ENCODE measurements at places on chromosomes 12 and 14. TPM values are rescaled to one million over a fixed set of nuclear protein-coding genes. Genes with fewer than 3 reads are reported as not detected.

OVCH1 gene
- total RNA-seq: not detected

MAP1LC3B2 gene
- total RNA-seq: 0.91 TPM

DNA sequence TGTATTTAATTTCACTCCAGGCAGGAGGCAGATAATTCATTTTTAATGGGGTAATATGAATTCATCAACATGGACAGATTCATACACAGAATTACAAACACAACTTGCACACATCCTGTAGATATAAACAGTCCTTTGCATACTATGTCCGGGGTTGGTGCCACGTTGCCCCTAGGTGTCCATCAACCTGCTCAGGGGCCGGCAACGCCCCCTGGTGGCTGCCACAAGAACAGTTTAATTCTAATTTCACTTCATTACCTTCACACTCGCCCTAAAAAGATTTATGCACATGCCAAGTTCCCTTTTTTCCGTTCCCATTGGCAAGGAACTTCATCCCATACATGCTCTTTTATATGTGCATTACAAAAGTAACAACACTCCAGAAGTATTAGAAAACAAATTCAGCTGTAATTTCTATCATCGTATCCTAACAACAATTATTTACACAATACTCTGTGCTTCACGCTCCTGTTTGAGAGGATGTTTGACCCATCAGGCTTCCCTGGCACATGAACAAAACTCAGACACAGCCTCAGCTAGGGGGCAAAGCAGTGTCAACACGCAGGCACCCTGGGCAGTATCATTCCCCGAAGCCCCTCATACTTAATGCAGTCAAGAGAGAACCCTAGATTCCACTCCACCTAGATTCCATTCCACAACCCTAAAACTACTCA is 15.5 kb downstream of the MANSC1 start:
- peaks cover 50% of the 10 kb centered on the region for H3K36me3 ChIP-seq
- DNase-seq: peak; percentile 72
- peaks cover 68% of the 10 kb centered on the region for H3K4me1 ChIP-seq

DNA sequence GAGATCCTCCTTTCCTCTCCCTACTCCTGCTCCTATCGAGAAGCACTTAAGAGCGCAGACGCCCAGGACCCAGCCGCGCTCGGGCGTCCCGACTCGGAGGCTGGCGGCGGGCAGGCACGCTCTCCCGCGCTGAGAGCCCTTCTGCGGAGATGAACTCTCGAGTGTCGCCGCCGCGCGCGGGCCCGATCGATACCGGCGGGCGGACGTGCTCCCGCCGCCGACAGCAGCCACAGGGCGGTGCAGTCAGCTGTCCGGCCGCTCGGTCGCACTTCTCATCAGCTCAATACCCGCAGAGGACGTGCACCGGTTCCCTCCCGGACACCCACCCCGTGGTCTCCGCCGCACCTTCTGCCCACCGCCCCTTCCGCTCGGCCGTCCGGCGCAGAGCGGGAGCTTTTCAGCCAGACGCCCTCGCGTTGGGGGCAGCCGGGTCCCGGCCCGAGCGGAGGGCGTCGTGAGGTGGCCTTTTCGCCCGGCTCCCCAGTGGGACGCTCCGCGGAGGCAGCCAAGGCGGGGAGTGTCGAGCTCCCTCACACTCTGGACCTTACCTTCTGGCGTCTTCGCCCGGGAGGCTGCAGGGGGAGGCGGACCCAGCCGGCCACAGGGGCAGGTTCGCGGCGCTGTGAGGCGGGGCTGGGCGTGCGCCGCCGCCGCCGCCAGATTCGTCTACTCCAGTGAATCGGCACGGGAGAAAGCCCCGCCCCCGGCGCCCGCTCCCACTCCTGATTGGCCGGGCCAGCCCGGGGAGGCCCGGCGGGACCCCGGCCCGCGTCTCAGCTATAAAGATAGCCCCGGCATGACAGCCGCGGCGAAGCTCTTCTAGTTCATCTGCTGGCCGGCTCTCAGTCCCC is at the start of gene INSM2:
Gene INSM2 (plus strand): TSS at position 808 of the 851 bp plus-strand sequence. CDS start 89 bp downstream, outside the sequence.
- peaks cover 49% of the 10 kb centered on the region for H3K27me3 ChIP-seq
- peak; percentile 87 for DNase-seq
- H3K36me3 ChIP-seq: peaks cover 10% of the 10 kb centered on the region
- peak within 1 kb of the TSS; percentile 78 for H3K4me3 ChIP-seq

- peaks cover 5% of the 10 kb centered on the region for H3K36me3 ChIP-seq
- peaks cover 41% of the 10 kb centered on the region for H3K4me1 ChIP-seq
- H3K27me3 ChIP-seq: no peaks in the 10 kb centered on the region
Measured at GRCh38 chr12:13165617-13166041, 30.9 kb upstream of the EMP1 start.

- no peak for DNase-seq
- H3K4me1 ChIP-seq: peaks cover 10% of the 10 kb centered on the region
- no peak overlapping the region for H3K27ac ChIP-seq
Measured at GRCh38 chr12:47214771-47215170, 135.0 kb upstream of the AMIGO2 start.

Measured in Calu3 (cell line).